ENCODE measurements at places on chromosomes 1 and 21.

DNA sequence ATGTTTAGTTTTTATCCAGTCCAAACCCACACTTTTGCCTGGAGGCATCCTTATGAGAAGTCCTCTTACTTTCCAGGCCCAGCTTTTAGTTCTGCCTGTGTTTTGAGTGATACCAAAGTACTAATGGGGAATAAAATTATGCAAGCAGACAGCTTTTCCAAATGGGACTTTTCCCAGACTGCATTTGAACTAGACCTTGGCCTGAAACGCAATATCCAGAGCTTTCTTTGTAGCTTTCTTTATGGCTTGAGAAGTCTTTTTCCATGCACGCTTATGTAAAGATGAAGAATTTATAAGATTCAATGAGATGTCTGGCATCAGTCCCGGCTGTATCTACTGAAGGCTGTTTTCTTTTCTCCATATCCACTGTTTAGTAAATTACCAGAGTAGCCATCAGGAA is 236.6 kb upstream of the RAB4A start:
- no peak for DNase-seq

- DNase-seq = no peak
Measured at GRCh38 chr1:191022856-191023255, 545.2 kb upstream of the BRINP3 start.

GRCh38 chr21:35525443-35525842 is 476.3 kb upstream of the RUNX1 start:
- DNase-seq = no peak

DNA sequence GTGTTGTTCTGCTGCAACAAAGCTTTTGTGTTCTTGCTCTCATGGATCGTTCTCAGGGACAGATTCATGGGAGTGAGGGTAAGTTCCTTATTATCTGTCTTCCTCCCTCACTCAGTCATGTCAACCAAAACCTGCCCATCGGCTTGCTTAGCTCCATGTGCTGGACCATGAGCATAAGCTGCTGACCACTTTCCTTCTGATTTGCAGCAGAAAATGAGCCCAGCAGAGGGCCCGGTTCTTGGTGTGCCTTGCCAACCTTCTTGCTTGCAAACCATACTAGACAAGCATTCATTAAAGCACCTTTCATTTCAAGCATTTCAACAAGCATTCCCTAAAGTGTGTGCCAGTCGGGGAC is 64.0 kb upstream of the COA6 start:
- no peak for DNase-seq

GRCh38 chr1:29703596-29704370 is 467.5 kb downstream of the PTPRU start:
- no peak for DNase-seq

DNA sequence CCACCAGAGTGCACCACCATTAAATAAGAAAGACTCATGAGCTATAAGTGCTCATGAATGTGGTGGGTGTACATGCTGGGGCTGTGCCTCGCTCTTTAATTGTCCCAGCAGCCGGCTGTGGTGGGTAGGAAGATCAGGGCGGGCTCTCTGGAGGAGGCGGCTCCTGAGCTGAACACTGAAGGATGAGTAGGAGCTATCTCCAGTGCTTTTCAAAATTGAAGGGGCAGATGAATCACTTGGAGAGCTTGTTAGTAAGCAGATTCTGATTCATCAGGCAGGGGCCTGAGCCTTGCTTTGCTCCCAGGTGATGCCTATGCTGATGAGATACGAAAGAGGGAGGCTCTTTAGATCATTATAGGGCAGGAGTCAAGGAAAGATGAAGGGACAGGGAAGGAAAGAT is 54.1 kb downstream of the ETS2 start:
- no peak for DNase-seq

- no peak for DNase-seq
Measured at GRCh38 chr1:168725831-168726230, 3.2 kb downstream of the DPT start.

DNA sequence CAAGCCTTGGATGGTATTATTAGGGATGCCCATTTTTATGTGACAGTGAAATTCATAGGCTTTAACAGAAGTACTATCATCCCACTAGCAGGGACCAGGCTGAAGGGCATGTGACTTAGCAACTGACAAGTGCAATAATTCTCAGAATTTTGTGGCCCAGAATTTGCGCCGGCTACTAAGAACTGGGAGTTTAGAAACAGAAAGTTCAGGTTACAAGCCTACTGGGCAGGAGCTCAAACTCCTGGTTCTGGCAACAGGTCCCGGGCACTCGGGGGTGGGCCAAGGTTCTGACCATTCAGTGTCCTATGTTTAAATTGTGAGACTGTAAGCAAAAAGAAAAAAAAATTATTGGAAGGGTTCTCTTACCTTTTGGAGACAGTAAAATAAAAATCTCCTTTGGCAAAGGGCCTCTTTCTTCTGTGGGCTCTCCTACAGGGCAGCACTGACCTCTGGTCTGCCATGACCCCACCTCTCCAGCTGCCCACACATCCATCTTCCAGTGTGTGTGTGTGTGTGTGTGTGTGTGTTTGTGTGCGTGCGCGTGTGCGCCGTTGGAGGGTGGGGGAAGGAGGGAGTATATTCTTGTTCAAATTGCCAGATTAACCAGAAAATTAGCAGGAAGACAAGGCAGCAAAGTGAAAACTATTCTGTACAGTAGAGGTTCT is 26.1 kb downstream of the IRF2BP2 start:
- DNase-seq = no peak

GRCh38 chr21:31647650-31648049 is 11.8 kb upstream of the SOD1 start:
- DNase-seq = no peak

GRCh38 chr1:155964193-155964592 is 14.2 kb downstream of the ARHGEF2 start:
- no peak for DNase-seq

DNA sequence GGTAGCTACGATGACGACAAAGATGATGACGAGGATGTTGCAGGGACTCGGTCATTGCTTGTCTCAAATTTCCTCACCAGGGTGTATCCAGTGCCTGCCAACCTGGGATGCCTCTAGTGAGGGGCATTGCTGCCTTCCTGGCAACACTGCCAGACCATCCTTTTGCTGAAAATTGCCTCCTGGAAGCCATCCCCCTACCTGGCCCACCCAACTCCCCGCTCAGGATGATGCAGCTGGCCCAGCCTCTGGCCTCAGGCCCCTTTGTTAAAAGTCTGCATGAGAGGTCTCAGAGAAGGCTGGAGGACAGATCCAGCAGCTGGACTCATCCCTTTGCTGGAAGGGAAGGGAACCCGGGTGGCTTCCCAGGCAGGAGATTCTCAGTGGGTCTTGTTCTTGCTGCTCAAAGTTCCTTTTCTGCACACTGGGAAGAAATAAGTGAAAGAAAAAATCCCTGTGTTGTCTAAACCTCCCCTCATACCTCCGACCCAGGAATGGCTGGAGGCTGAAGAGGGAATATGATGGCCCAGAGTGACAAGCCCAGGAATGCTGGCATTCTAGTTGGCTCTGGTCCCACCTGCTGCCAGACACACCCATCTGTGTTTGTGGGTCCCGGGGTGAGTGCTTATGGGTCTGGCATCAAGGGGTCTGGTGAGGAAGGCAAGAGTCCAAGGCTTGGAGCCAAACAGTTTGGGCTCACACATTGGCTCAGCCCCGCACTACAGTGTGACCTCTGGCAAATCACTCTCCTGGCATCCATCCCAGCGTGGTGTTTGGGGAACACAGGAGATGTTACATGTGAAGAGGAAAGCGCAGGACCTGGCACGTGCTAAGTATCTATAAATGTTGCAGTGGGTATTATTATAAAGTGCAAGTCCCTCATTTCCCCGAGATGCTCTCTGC is 6.7 kb upstream of the FNDC5 start:
- DNase-seq = no peak

GRCh38 chr1:221415651-221416050 is 326.2 kb downstream of the DUSP10 start:
- DNase-seq = no peak

- DNase-seq = no peak
Measured at GRCh38 chr1:15431571-15431948, 6.7 kb upstream of the CTRC start.

GRCh38 chr1:231814521-231814920 is 187.9 kb downstream of the DISC1 start:
- no peak for DNase-seq

- no peak for DNase-seq
Measured at GRCh38 chr1:81217058-81217457, 583.7 kb upstream of the ADGRL2 start.

GRCh38 chr1:43812579-43812978 is 105.2 kb downstream of the ST3GAL3 start:
- no peak for DNase-seq

DNA sequence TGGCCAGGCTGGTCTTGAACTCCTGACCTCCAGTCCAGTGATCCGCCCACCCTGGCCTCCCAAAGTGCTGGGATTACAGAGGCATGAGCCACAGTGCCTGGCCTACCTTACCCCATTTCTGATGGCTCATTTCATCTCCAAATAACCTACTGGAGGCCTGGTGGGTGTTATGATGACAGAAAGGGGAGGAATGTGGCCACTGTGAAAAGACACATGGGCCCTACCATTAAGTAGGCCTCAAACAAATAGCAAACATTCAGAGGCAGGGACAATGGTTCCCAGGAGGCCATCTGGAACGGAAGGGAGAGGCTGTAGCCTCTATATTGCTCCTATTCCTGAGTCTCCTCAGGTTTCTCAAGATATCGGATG is 932 bp upstream of the FCRLA start:
- no peak for DNase-seq

DNA sequence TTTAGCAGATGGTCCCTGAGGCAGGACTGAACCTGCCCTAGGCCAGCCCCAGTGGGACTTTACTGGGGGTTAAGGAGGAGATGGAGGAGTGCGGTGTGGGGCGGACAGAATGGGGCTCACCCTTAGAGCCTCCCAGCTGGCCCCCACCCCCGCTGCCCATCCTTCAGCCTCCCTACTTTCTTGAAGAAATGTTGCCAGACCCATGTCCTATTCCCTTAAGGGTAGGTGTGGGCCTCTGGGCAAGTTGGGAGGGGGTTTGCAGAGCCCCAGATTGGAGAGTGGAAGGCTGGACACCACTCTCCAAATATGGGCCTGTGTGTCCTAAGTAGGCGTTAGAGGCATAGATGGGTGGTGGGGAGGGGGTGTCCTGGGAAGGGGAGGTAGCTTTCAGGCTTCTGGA is 19.2 kb upstream of the EPS8L3 start:
- DNase-seq = no peak

DNA sequence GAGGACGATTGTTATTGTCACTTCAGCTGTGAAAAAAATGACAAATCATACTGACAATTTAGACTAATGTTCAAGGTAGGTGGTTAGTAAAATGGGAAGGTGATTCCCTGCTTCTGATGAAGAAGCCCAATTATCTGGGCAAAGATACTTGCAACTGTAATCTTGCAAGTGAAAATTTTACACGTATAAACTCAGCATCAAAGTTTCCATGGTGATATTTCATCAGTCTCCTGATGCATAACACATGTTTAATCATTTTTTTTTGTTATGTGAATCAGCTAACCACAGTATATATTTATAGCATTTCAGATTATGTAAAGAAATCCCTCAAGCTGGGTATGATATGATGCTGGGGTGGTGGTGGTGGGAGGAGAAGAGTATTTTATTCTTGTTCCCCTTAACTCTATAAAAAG is 16.4 kb upstream of the KCNK1 start:
- no peak for DNase-seq

DNA sequence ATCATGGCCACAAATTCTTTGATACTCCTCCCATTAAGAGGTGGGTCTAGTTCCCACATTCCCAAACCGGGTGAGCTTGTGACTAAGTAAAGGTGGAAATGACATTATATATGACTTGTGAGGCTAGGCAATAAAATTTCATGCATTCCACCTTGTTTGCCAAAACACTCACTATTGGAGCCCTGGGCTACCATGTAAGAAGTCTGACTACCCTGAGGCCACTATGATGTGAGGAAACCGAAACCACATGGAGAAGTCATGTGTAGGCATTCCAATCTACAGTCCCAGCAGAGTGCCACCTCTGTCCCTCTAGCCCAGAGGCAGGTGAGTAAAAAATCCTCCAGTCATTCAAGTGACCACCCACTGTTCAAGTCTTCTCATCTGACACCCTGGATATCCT is 17.9 kb upstream of the SMG7 start:
- DNase-seq = no peak

- no peak for DNase-seq
Measured at GRCh38 chr1:8523666-8524206, 205.8 kb downstream of the SLC45A1 start.

Data from SJCRH30 (cell line).